ENCODE measurements at places on chromosomes 5 and 9.

- no peak for DNase-seq
Observed at GRCh38 chr9:38689678-38690077, 30.3 kb downstream of the FAM240B start.

DNA sequence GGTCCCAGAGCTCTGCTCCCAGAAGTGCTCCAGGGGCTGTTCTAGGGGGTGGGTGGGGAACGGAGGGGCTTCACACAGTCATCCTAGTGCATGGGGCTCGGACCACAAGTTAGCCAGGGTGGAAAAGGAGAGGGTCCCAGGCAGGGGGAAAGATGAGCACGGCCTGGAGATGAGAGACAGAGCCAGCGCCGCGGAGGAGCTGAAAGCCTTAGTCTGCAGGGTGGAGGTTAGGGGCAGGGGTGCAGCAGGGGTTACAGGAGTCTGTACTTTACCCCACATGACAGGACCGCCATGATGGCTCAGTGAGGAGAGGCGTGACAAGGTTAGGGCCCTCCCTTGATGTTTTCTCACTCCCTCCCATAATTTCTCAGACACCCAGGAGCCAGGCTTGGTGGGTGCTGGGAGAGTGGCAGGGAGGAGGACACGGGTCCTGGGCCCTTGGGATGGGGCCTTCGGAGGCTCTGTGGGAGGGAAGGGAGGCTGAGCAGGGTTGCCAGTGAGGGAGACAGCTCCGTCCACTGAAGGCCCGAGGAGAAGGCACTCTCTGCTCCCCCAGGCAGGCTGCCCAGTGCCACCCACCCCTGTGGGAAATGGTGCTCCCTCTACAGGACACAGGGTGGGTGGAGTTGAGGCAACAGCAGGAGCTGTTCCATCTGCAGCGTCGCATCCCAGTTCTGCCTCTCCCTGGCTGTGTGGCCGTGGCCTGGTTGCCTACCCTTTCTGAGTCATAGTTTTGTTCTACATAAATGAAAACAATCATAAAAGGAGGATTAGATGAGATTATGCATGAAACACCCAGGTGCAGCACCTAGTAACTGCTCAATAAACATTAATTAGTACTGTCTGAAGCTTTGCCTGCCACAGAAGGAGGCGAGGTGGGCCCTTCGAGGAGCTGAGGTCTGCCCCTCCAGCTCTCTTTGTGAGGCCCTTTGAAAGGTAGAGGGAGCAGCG lies 66.2 kb downstream of the NDST1 start:
- no peak for DNase-seq

DNA sequence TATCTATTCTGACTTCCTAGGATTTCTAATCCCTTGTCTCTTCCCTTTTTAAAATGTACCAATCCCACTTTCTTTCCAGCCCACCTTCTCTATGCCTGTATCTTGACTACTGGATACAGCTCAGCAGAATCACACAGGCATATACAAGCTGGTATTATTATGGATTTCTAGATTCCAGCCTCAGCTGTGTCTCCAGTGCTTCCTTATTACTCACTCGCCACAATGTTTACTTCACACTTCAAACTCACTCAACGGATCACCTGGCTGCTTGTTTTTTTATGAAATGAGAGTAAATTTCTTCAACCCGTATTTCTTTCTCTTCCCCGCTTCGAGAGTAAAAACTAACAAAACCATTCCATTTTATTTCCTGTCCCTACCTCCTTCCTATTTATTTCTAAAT lies 38.8 kb downstream of the CWC27 start:
- DNase-seq: no peak

- DNase-seq: no peak
Observed at GRCh38 chr5:106154280-106154716, 1516.4 kb downstream of the EFNA5 start.

GRCh38 chr9:127574072-127574993 lies 37.7 kb upstream of the STXBP1 start:
- DNase-seq: peak; percentile 77

DNA sequence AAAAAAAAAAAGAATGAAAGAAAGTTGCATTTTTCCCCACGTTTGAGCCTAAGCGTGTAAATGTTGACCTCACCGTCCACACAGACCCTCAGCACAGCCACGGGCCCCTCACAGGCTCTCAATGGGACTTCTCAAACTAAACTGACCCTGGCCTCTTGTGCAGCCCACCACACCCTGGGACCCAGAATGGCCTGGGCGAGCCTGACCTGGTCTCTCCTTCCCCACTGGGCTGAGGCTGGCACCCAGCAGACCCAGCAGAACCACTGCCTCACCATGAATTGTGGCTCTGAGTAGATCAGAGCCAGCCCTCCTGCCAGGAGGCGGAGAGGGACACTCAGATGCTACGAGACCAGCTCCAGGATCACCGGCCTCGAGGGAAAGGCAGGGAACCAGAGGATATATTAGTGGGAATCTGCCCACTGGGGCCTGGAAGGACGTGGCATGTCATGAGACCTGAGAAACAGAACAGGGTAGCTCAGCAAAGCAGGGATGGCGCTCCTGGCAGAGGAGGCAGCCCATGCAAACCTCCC lies 124.4 kb downstream of the ZNF354C start:
- no peak for DNase-seq

DNA sequence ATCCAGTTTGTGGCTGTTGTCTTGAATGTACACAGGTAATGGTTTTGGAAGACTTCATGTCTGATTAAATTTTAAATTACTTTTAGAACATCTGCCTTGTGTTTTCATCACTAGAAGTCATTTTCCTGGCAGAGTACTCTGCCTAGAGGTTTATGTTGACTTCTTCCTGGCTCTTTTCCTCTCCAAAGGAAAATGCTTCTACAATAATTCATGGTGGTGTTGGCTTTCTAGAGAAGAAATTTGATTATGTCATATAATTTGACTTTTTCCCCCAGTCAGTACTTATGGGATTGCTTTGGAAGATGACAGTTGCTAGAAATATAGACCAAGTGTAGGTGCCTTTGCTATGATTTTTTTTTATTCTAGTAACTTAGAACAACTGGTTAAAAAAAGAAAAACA lies 46.8 kb downstream of the F2RL2 start:
- DNase-seq: no peak

DNA sequence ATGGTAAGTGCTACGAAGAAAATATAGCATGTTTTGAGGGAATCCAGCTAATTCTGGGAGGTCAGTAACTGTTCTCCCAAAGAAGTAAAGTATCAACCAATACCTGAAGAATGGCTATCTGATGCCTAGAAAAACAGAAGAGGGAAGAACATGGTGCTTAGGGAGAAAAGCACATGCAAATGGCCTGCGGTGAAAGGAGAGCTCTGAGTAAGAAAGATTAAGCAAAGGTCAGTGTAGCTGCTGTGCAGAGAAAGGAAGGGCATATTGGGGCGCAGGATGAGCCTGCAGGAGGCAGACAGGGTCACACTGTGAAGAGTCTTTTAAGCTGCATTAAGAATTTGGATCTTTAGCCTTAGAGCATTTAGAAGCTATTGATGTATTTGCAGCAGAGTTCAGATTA lies 11.0 kb downstream of the ADRB2 start:
- DNase-seq: no peak

DNA sequence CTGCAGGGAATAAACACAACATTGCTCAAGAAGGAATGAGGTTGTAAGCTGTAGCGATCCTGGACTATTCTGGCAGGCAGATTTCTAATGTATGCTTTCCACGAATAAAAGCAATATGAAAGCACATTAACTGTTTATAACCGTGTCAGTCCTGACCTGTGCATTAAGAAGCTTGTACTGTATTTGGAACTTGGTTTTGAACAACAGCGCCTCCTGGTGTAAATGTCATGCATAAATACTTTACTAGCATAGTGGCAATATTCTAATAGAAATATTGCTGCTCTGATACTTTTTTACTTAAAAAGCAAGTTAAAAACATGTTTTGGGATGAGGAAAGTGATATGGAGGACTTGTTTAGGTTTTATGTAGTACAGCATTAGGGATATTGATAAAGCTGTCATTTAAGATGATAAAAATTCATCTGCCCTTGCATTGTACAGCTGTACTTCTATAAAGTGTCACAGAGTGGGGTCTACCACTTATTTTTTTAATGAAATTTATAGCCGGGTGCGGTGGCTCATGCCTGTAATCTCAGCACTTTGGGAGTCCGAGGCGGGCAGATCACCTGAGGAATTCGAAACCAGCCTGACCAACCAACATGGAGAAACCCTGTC lies 70.7 kb upstream of the GNE start:
- peak; percentile 62 for DNase-seq

GRCh38 chr5:6804766-6805501 lies 91.7 kb downstream of the TENT4A start:
- no peak for DNase-seq

DNA sequence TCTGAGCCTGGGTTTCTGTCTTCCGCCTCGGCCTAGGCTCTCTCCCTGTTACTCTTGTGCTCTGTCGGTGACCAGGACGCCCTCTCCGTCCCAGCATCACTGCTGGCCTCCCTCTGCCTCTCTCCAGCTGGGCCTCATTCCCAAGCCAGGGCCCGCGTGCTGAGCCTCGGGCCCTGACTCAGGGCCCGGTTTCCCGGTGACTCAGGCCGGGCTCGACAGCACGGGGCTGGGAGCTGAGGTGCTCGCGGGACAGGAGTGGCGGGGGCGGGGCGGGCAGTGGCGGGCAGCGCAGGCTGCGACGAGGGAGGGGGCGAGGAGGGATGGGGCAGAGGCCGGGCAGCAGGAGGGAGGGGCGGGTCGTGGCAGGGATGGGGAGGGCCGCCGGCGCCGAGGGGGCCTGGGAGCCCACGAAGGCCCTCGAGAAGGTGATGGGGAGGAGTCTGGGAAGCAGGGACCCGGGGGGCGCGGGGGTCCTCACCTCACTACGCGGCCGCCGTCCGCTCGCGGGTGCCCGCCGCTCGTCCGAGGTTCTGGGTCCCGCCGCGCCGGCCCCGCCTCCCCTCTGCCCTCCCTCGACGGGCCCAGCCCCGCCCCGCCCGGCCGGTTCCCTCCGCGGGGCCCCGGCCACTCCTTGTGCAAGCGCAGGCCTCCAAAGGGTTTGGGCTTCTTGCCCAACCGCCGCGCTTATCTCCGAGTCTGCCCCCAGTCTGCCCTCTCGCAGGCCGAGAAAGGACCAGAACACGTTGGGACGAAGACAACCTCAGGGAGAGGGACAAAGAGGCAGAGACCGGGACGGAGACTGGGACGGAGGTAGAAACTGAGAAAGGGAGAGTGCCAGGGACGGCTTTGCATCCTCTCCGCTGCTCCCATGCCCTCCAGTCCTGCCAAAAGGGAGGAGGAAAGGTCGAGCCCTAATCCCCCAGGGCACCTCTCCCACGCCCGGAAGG lies at the start of gene ARAP3:
Gene ARAP3, minus strand, starts transcription at position 536 of the 947 bp plus-strand sequence. CDS start 1,744 bp downstream, outside the sequence.
- DNase-seq: peak; percentile 83

- no peak for DNase-seq
Observed at GRCh38 chr5:155019601-155020226, 6.2 kb downstream of the KIF4B start.

DNA sequence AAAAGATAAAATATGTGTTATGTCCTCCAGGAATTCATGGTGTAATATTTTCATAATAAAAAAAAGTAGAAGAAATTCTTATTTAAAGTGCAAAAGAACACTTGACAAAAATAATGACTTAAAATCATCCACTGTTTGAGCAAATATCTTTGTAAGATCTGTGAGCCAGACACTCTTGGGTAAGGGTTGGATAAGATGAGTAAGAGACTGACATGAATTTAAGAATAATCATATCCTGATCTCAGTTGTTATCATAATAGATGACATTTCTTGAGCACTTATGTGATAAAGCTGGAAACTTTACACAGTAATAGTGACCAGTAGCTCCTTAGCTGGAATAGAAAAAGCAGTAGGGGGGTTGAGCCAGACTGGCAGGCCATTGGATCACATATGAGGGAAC lies 40.0 kb upstream of the ADRB2 start:
- no peak for DNase-seq

DNA sequence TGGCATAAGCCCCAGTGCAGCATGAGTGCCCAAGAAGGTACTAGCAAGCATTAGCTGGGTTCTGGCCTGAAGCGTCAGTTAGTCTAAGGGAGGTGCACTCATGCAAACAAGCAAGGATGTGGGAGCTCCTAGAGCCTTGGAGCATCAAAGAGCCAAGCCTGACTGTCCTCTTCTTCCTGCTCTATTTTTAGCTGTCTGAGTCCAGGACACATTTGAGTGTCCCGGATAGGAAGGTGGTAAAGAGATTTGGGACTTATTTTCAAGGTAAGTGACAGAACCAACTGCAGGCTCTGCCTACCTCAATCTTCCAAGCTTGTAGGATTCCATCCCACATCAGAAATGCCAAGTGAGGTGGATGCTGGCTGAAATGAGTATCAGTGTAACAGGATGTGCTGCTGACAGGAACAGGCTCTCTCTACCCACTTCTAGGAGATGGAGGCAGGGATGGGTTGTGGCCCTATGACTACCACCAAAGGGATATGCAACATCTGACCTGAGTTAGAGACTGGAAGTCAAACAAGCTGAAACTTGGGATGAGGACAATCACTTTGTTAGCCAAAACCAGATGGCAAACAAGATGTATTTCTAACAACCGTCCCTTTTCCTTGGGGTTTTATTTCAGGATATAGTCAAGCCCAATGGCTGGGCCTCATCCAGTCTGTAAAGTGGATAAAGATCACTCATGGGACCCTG lies 15.1 kb downstream of the MACROH2A1 start:
- DNase-seq: no peak

- DNase-seq: no peak
Observed at GRCh38 chr9:135073741-135074305, 13.6 kb upstream of the OLFM1 start.

DNA sequence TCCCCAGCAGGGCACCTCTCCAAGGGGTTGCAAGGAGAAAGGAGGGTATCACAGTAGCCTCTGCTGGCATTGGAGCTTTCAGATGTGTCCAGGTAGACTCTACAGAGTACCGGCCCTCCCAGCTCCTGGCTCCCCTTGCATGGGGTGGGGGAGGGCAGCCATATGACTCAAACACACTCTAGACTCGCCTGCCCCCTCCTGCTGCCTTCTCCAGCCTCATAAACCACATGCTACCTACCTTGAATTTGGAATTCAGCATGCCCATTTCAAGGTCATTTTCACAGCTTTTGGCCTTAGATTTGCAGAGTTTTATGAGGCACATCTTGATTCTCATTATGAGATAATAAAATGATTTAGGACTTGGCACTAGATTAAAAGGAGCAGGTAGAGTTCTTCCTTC lies 32.8 kb upstream of the SMIM32 start:
- no peak for DNase-seq

GRCh38 chr5:80284720-80285119 lies 28.9 kb upstream of the SERINC5 start:
- DNase-seq: no peak

- DNase-seq: no peak
Observed at GRCh38 chr5:106163233-106163632, 1507.5 kb downstream of the EFNA5 start.

DNA sequence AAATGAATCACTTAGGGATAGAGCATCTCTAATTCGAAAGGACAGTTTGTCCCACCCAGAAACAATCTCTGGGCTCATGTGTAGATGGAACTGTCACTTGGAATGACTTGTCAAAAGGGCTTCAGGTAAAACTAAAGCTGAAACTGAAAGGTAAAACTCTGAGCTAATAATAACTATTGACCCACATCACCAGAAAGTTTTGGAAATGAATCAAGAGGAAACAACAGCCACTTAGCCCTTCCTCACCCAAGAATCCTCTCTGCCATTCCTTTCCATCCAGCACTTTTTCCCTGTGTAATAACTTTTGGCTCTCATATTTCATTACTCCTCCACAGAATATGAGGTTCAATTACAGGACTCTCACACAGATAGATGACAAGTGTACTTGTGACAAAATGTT lies 14.0 kb upstream of the GLRX start:
- no peak for DNase-seq
